Mammary epithelial cell (primary cell): ENCODE measurements at places on chromosomes 12 and 14. TPM values are rescaled to one million over a fixed set of nuclear protein-coding genes. Genes with fewer than 3 reads are reported as not detected.

GRCh38 chr14:72008666-72009065 is 76.4 kb downstream of the RGS6 start:
- no peak for DNase-seq

- DNase-seq, result peak; percentile 95
These were observed 19.9 kb downstream of the SETD3 start for GRCh38 chr14:99460793-99461192.

- no peak for DNase-seq
These were observed 28.1 kb upstream of the CD163L1 start for GRCh38 chr12:7472060-7472459.

GRCh38 chr12:113649256-113649830 is 177.7 kb upstream of the LHX5 start:
- DNase-seq, result no peak

The GPR84 gene
- 0.33 TPM in 1 of 2 replicates, not detected in the other for total RNA-seq

The VWF gene
- total RNA-seq, result 0.29 and 0.49 TPM in 2 replicates
